ENCODE measurements at places on chromosomes 12 and 14. TPM values are rescaled to one million over a fixed set of nuclear protein-coding genes. Genes with fewer than 3 reads are reported as not detected.

Gene GPRC5A
- 890 TPM for total RNA-seq

Gene PCED1B
- 21.2 TPM for total RNA-seq

Gene ADAM21
- not detected for total RNA-seq

Gene SLC17A8
- total RNA-seq = not detected

Gene FNTB
- 21.0 TPM for total RNA-seq

Gene ASIC1
- 0.71 TPM for total RNA-seq
